ENCODE measurements at places on chromosomes 2 and 18.

- DNase-seq, result no peak
Observed at GRCh38 chr2:149773006-149773405, 185.4 kb upstream of the MMADHC start.

DNA sequence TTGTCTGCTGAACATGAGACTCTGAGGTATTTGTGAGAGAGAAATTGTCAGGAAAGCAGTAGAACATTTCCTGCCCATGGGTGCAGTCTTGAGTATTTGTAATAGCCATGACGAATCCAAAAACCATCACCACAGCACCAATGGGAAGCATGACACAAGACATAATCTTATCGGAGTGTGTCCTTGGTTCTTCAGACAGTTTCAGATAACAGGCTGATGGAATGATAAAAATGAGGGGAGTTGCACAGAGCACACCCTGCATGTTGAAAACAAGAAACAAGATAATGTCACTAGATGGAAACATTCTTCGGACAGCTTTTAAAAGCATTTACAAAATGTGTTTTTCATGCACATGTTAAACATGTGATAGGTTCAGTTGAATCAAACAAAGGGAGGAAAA is 56.9 kb downstream of the SLC38A11 start:
- DNase-seq, result no peak

DNA sequence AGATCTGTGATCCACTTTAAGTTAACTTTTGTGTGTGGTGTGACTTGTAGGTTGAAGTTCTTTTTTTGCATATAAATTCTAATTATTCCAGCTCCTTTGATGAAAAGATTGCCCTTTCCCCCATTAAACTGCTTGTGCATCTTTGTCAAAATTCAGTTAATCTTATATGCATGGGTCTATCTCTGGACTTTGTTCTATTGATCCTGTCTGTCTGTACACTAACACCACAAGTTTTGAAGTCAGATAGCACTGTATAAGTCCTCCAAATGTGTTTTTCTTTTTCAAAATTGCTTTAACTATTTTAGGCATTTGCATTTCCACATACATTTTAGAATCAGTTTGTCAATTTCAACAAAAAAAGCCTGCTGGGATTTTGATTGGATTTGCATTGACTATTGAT is 137.6 kb downstream of the BCL11A start:
- DNase-seq, result no peak

GRCh38 chr18:27311114-27311513 is 126.0 kb upstream of the CHST9 start:
- DNase-seq, result no peak

DNA sequence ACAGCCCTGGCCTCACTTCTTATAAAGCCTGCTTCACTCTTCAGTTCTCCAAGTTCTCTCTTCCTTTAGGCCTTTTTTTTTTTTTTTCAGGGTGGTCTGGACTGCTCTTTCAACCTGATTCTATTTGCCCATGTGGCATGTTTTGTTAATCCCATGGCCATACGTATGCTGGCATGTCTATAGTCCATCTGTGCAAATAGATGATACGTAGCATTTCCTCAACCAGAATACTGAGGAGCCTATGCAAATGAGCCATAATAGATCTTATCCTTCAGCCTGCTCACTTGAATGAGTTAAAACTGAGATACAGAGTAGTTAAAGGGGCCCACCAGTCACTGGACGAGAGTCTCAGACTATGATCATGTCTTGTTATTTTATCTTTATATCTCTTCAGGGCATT is 265.2 kb upstream of the CXCR4 start:
- DNase-seq, result no peak

DNA sequence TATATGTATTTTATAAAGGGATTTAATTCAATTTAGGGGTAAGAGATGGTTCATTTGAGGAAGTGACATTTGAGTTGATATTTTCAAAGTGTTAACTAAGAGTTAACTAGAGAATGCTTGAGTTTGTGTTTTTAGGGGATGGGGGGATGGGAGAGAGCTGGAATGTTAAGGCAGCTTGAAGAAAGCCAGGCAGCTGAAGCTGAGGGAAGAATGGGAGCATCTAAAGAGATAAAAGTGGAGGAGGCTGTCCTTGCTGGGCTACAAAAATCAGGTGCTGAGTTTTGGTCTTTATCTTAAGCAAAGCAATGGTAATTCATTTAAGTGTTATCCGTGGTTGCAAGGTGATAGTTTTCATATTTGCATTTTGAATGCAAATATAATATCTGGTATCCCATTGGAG is 9.2 kb downstream of the CHST9 start:
- DNase-seq, result no peak

GRCh38 chr18:40874233-40874632 is 1080.8 kb upstream of the PIK3C3 start:
- DNase-seq, result no peak
